NCI-H2171 (cell line): ENCODE measurements at places on chromosomes 3 and 15.

- DNase-seq, result no peak
Measured at GRCh38 chr3:172046268-172046915, 7.0 kb downstream of the FNDC3B start.

- no peak for DNase-seq
Measured at GRCh38 chr15:83380059-83380458, 67.1 kb upstream of the SH3GL3 start.

DNA sequence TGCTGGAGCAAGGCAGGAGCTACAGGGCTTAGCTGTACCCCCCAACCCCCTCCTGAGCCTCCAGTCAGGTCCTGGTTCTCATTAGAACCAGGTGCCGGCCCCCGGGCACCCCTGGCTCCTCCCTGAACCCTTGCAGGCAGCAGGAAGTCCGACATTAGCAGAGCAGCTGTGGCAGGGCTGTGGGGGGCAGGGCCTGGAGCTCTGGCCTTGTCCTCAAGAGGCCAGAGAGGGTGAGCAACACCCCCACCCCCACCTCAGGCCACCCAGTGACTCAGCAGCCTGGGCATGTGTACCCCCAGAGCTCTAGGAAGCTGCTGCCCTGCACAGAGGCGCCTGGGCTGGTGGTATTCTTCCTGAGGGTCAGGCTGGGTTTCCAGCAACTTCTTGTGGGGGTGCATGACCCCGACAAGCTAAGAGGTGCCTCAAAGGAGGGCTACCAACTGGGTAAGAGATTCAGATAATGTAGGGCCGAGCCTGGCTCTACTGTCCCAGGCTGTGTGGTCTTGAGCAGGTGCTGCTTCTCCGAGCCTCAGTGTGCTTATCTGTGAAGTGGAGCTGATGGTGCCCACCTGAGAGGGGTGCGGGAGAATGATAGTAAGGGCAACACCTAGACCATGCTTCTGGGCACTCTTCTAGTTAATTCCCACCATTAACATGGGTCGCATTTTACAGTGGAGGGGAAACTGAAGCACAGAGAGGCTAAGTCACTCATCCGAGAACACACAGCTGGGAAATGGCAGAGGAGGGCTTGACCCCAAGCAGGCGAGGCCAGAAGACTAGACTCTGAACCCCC is 16.0 kb downstream of the H1-8 start:
- no peak for DNase-seq

- DNase-seq, result no peak
Measured at GRCh38 chr3:170259907-170260306, 37.7 kb downstream of the PRKCI start.

DNA sequence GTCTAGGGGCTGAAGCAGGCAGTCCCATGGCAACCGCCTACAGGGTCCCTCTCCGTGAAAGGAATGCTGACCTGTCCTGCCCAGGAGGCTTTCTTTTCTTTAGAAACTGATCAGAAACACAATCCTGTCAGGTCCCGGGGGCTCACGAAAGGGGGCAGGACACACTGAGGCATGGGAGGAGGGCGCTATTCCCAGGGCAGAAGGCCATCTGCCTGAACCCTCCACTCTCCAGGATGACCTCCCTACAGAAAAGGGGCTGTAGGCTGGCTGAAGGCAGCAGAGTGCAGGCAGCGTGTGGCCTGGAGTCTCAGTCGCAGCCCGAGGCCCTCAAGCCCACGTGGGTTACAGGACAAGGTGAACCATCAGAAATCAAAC is 18.4 kb upstream of the LRRK1 start:
- DNase-seq, result no peak

DNA sequence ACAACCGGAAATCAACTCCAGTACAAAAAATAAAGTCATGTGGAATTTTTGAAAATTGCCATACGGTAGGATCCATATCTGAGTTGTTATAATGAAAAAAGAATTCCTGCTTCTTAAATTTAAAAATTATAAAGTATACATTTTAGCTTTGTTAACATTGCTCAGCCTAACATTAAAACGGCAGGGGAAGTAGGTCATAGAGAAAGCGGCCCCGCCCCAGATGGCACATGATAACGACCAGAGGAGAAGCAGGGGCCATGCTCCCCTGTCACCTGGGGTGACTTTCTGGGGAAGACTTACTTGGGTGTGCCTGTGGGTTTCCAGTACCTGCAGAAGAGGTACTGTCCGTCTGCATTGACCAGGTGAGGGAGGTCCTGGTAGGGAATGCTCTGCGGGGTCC is 921 bp downstream of the MGLL start:
- DNase-seq, result no peak

- no peak for DNase-seq
Measured at GRCh38 chr3:47410801-47411646, 30.2 kb downstream of the PTPN23 start.

DNA sequence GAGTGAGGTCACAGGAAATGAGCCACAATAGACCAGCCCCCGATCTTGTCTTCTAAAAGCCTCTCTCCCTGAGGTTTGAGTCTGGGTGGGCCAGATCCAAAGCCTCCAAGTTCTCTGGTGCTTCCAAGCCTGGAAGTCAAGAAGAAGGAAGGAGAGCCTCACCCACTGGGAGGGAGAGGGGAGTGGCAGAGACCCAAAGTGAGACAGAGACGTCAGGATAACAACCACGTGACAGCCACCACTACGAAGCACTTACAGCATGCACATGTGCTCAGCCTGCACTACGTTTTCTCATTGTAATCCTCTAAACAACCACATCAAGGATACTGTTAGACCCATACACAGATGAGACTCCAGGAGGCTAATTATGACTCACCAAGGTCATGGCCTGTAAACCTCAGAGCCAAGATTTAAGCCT is 197.3 kb upstream of the LINGO1 start:
- DNase-seq, result no peak

DNA sequence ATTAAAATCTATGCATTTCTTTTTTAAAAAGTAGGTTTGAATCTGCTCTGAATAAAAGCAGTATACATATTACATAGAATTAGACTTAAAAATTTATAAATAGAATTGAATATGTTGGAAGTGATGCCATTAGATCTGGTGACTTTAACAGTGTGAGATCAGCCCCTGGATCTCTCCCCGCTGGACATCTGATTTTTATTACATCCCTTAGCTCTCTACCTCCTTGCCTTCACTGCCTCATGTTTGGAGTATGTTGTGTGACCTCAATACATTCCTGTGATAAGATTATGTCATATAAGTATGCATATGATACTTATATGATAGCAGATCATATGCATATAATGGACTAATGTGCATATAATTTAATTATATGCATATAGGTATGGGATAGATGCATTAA is 643.4 kb upstream of the NR2F2 start:
- no peak for DNase-seq

- DNase-seq, result no peak
Measured at GRCh38 chr15:99110581-99111320, 5.9 kb downstream of the SYNM start.

GRCh38 chr15:34366271-34367065 is 528 bp downstream of the LPCAT4 start:
- DNase-seq, result peak; percentile 24

DNA sequence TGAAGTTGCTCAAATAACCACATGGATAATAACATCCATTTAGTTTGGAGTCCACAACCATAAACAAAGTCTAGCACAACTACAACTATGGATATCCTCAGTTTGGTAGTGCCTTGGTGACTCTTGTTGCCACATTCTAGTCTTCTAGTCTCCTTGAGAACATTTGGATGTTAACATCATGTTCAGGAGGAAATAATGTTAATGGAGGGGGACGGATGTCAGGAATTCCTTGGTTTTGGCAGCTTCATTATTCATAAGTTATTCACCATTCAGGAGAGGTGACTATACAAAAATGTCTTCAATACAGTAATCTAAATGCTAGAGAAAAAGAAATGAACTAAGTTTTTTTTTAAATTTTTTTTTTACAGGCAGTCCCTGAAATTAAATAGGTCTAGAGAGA is 26.4 kb upstream of the GABPB1 start:
- no peak for DNase-seq

- no peak for DNase-seq
Measured at GRCh38 chr15:98952381-98952803, 55.2 kb downstream of the PGPEP1L start.

DNA sequence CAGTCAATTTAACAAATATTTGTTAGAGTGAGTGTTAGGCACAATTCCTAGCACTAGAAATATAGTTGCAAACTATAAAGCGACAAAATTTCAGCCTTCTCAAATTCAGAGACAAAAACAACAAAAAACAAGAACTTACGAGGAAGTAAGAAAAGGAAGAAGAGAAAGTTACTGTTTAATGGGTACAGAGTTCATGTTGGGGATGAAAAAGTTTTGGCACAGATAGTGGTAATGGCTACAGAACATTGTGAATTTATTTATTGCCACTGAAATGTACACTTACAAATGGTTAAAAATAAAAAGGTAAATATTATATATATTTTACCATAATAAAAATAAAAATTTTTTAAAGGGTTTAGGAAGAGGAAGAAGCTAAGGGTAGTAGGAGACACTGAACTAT is 21.3 kb downstream of the CCDC14 start:
- no peak for DNase-seq

GRCh38 chr3:23865595-23866396 is 51.0 kb downstream of the NKIRAS1 start:
- DNase-seq, result no peak

DNA sequence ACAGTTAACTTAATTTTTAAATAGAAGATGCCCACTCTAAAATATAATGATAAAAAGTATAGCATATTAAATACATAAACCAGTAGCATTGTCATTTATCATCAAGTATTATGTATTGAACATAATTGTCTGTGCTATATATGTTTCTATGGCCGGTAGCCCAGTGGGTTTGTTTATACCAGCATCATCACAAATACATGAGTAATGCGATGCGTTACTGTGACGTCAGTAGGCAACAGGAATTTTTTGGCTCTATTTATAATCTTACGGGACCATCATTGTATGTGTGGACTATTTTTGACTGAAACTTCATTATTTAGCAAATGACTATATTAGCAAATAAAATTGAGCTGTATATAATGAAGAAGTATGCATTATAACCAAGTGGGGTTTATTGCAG is 82.1 kb downstream of the FLNB start:
- DNase-seq, result no peak

- no peak for DNase-seq
Measured at GRCh38 chr15:72992841-72993252, 59.4 kb upstream of the NEO1 start.

- DNase-seq, result no peak
Measured at GRCh38 chr3:136645915-136646314, 106.3 kb downstream of the STAG1 start.

GRCh38 chr15:78210349-78210717 is 24.0 kb downstream of the ACSBG1 start:
- DNase-seq, result no peak

DNA sequence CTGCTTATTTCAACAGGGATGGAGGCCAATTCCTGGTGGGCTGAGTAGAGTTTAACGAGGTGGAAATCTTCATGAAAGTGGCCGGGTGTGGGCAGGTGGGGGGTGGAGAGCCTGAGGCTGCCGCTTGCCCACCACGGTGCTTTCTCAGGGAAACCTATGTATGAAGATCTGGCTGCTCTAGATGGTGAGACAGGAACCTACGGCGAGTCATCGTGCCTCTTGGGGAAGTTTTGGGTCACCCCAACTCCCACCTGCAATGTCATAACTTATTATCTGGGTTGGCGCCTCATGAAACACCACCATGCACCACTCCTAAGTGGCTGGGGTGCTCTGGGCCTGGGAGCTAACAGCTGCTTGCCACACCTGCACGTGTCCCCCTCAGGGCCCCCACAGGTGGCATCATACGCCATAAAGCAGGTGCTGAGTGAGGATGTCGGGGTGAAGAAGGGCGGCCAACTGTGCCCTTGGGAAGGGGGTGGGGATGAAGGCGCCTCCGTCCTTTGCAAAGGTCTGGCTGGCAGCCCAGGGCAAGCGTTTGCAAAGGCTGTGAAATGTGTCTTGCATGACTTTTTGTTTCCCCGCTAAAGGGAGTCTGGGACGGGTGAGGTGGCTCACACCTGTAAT is 27.9 kb upstream of the SNRPA1 start:
- no peak for DNase-seq

DNA sequence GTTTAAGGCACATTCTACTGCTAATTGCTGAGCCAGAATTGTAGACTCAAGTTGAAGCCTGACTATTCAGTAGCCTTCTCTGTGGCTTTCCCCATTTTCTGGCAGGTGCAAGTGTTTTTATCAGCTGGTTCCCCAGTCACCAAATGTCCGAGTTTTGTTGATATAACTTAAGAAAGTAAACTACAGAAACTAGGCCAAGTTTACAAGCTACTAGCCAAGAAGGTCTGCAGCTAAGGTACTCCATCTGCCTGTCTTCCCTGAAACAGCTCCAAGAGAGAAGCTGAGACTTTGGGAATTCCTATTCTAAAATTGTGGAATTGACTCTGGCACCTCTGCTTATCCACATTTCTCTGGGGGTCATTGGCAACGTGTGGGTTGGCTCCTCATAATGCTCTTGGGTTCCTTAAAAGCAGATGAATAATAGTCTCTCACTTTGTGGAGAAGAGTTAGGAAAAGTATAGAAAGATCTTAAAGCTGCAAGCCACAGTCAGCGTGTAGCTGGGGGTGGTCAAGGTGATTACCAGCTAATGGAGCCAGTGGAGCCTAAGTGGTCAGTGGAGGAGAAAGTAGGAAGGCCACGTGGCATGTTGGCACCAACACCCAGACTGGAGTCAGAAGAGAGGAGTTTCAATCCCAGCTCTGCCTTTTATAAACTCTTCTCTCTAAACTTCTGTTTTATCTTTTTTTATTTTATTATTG is 128.8 kb downstream of the PEX5L start:
- no peak for DNase-seq

GRCh38 chr3:76576201-76576600 is 463.7 kb upstream of the ROBO2 start:
- DNase-seq, result no peak

GRCh38 chr3:4380013-4380412 is 76.8 kb downstream of the SETMAR start:
- no peak for DNase-seq

DNA sequence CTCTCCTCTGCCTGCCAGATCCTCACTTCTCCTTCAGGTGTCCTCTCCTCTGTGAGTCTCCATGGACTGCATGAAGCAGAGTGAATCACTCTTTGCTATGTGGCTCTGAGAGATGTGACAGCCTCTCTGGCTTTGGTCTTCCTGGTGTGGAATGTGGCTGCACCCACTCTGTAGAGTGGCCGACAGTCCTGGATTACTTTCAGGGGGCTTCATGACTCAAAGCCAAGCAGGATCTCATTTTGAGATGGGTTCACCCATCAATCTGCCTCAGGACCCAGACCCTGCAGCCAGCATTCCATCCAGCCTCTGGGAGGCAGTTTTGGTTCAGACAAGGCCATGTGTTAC is 221.9 kb upstream of the LYSMD4 start:
- DNase-seq, result no peak

GRCh38 chr15:23035964-23036566 is 3.3 kb downstream of the TUBGCP5 start:
- DNase-seq, result no peak

- no peak for DNase-seq
Measured at GRCh38 chr15:42628761-42629160, 53.4 kb downstream of the STARD9 start.

- DNase-seq, result no peak
Measured at GRCh38 chr15:73183071-73183470, 130.8 kb downstream of the NEO1 start.

GRCh38 chr3:30913176-30913575 is 18.7 kb upstream of the GADL1 start:
- DNase-seq, result no peak
